ENCODE measurements at places on chromosomes 6 and 20. TPM values are rescaled to one million over a fixed set of nuclear protein-coding genes. Genes with fewer than 3 reads are reported as not detected.

Gene TMEM170B
- polyA plus RNA-seq, result 0.03 TPM

DNA sequence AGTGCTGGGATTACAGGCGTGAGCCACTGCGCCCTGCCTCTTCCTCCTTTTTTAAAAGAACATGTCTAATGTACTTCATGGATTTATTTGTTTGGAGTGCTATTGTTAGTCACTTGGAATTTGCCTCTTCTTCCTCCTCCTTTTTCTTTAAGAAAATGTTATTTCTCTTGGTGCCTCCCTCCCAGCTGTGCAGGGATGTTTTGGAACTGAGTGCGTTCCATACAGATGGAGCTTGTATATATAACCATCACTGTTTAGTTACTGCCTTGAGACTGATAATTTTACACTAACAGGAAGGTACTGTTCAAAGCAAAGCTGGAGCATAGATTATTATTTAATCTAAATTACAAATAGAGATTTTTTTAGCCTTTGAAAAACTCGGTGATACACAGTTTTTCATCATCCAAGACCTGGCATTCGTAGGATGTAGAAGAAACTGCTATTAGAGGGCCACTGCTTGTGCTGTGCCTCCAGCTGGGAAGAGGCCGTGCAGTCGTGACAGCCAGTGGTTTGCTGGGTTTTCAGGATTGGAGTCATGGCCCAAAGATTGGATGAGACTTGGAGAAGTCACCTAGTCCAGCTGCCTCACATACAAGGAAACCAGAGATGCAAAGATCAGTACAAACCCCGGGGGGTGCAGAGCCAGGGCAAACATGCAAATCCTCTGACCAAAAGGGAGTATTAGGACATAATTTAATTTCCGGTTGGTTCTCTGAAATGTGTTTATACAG lies 123.1 kb downstream of the PLEKHG1 start:
- no peaks in the 10 kb centered on the region for H3K36me3 ChIP-seq
- peaks cover 12% of the 10 kb centered on the region for H3K27me3 ChIP-seq
- no peaks in the 10 kb centered on the region for H3K4me1 ChIP-seq
- no peak overlapping the region for H3K4me3 ChIP-seq

GRCh38 chr6:105537981-105538578 lies 135.2 kb upstream of the PREP start:
- H3K27me3 ChIP-seq, result peaks cover 4% of the 10 kb centered on the region
- no peaks in the 10 kb centered on the region for H3K36me3 ChIP-seq
- H3K27ac ChIP-seq, result no peak overlapping the region
- DNase-seq, result no peak
- no peak overlapping the region for H3K4me3 ChIP-seq

- H3K27me3 ChIP-seq, result no peaks in the 10 kb centered on the region
- H3K36me3 ChIP-seq, result peaks cover 9% of the 10 kb centered on the region
- no peak for DNase-seq
- no peaks in the 10 kb centered on the region for H3K4me1 ChIP-seq
- H3K27ac ChIP-seq, result no peak overlapping the region
- H3K4me3 ChIP-seq, result no peak overlapping the region
These were observed 7.5 kb upstream of the SLA2 start for GRCh38 chr20:36653456-36653855.

DNA sequence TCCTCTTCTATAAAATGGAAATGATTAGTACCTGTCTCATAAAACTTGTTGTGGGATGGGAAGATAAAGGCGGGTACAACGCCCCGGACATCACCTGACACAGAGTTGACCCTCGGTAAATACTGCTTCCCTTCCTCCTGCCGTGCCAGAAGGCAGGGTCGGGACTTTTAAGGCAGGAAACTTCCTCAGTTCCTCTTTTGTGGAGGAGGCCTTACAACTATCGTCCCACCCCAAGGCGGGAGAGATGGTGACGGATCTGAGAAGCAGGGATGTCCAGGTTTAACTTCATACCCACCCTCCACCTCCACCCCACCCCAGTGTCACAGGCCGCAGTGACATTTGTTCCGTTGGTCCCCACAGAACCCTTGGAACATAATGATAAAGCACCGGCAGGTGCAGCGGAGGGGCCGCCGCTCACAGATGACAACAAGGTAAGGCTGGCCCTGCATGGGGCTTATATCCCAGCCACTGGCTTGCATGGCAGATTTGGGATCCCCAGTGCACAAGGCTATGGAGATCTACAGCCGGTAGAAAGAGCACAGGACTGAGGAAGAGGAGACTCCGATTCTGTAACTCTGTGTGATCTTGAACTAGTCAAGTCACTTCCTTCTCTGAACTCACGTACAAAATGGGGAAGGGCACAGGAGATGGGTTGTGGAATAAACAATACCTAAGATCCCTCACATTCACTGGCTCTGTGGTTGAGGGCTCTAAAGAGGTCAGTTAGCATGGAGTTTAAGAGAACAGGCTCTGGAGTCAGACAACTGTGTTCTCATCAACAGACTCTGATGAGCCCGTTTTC lies 764 bp downstream of the DNTTIP1 start:
- H3K4me1 ChIP-seq, result peaks cover 11% of the 10 kb centered on the region
- peak overlapping the region; percentile 79 for H3K27ac ChIP-seq
- DNase-seq, result peak; percentile 30
- H3K36me3 ChIP-seq, result peaks cover 32% of the 10 kb centered on the region

DNA sequence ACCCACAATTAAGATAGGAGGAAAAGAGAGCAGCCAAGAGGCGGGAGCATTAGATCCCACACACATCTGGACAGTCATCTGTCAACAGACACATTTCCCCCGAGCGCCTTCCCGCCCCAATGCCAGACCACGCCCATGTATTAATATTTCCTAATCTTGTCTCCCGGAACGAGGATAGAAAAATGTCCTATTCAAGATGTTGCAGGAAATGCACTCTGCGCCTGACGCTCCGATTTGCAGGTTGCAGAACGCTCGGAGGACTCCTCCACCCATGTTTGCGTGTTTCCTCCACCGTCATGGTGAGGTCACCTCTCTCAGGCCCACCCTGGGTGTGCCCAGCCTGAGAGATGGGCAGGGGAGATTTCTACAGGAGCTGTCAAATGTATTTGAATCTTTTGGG lies 215.2 kb downstream of the TAF4 start:
- no peak overlapping the region for H3K27ac ChIP-seq
- no peaks in the 10 kb centered on the region for H3K36me3 ChIP-seq
- peaks cover 4% of the 10 kb centered on the region for H3K4me1 ChIP-seq
- no peak overlapping the region for H3K4me3 ChIP-seq
- peaks cover 66% of the 10 kb centered on the region for H3K27me3 ChIP-seq
- DNase-seq, result no peak

Gene GTF3C6
- polyA plus RNA-seq, result 111 TPM

DNA sequence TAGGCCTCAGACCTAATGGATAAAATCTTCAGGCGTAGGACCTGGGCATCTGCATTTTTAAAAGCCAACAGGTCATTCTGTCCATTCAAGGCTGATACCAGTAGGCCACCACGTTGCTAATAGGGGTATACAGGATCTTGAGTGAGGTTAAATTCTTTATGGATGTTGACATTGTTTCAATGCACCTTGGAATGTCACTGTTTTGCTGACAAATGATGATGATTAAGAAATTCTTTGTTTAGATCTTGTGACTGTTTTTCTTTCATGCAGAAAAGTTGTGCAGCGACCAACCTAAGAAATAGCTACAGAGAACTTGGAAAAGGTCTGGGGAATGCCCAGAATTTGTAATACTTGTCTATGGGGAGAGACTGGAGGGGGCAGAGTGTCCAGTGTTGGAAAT lies 101.1 kb upstream of the CLDN20 start:
- no peak overlapping the region for H3K4me3 ChIP-seq
- peaks cover 28% of the 10 kb centered on the region for H3K27me3 ChIP-seq
- H3K27ac ChIP-seq, result no peak overlapping the region
- no peaks in the 10 kb centered on the region for H3K4me1 ChIP-seq
- H3K36me3 ChIP-seq, result no peaks in the 10 kb centered on the region

GRCh38 chr6:53922539-53922981 lies 127.8 kb downstream of the LRRC1 start:
- no peaks in the 10 kb centered on the region for H3K36me3 ChIP-seq
- H3K4me3 ChIP-seq, result no peak overlapping the region
- H3K27ac ChIP-seq, result no peak overlapping the region
- no peak for DNase-seq
- H3K4me1 ChIP-seq, result no peaks in the 10 kb centered on the region
- H3K27me3 ChIP-seq, result no peaks in the 10 kb centered on the region

- no peaks in the 10 kb centered on the region for H3K36me3 ChIP-seq
- H3K4me3 ChIP-seq, result no peak overlapping the region
- no peaks in the 10 kb centered on the region for H3K27me3 ChIP-seq
- DNase-seq, result no peak
These were observed 860.5 kb downstream of the DHX35 start for GRCh38 chr20:39822667-39823066.

Gene SYNJ2
- 13.7 TPM for polyA plus RNA-seq

DNA sequence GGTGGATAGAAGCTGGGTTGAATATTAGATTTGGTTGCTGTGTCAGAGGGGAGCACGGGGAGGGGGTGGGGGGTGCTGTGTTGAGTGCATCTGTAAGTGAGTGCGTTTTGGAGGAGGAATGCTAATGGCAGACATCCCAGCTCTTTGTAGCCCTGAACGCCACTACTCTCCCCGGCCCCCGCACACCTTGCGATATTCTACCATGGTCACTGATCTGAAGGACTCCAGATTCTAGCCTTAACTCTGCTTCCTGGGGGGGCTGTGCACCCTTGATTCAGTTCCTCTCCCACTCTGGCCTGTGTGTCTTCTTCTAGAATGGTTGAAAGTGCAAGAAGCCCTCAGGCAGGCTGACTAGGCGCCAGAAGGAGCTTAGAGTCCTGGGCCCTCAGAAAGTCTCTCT lies 7.1 kb downstream of the GLP1R start:
- H3K36me3 ChIP-seq, result no peaks in the 10 kb centered on the region
- no peak overlapping the region for H3K4me3 ChIP-seq
- H3K27me3 ChIP-seq, result peaks cover 62% of the 10 kb centered on the region
- DNase-seq, result no peak

Gene BPIFB2
- polyA plus RNA-seq, result not detected

Gene BPIFA1
- polyA plus RNA-seq, result not detected

- peaks cover 12% of the 10 kb centered on the region for H3K27me3 ChIP-seq
- no peak overlapping the region for H3K4me3 ChIP-seq
- no peaks in the 10 kb centered on the region for H3K36me3 ChIP-seq
- no peak overlapping the region for H3K27ac ChIP-seq
These were observed 254.8 kb downstream of the FOXC1 start for GRCh38 chr6:1864496-1864895.

GRCh38 chr20:63855363-63856097 lies 5.8 kb upstream of the ABHD16B start:
- H3K27me3 ChIP-seq, result no peaks in the 10 kb centered on the region
- DNase-seq, result no peak
- no peak overlapping the region for H3K4me3 ChIP-seq
- no peak overlapping the region for H3K27ac ChIP-seq
- peaks cover 20% of the 10 kb centered on the region for H3K4me1 ChIP-seq

- no peak overlapping the region for H3K4me3 ChIP-seq
- H3K4me1 ChIP-seq, result no peaks in the 10 kb centered on the region
- no peak for DNase-seq
- H3K27me3 ChIP-seq, result no peaks in the 10 kb centered on the region
- H3K27ac ChIP-seq, result no peak overlapping the region
These were observed 40.1 kb downstream of the BFSP1 start for GRCh38 chr20:17491041-17491440.

GRCh38 chr20:22684763-22685443 lies 100.5 kb upstream of the FOXA2 start:
- H3K4me1 ChIP-seq, result peaks cover 7% of the 10 kb centered on the region
- no peak overlapping the region for H3K27ac ChIP-seq
- peak; percentile 11 for DNase-seq
- H3K4me3 ChIP-seq, result no peak overlapping the region

GRCh38 chr20:56968376-56969048 lies 297.9 kb downstream of the BMP7 start:
- H3K27me3 ChIP-seq, result no peaks in the 10 kb centered on the region
- DNase-seq, result no peak
- H3K4me1 ChIP-seq, result no peaks in the 10 kb centered on the region
- H3K27ac ChIP-seq, result no peak overlapping the region

GRCh38 chr6:99446076-99446475 lies 21.0 kb upstream of the PNISR start:
- DNase-seq, result no peak
- H3K4me1 ChIP-seq, result no peaks in the 10 kb centered on the region
- no peak overlapping the region for H3K4me3 ChIP-seq
- H3K27ac ChIP-seq, result no peak overlapping the region
- H3K36me3 ChIP-seq, result peaks cover 4% of the 10 kb centered on the region
- no peaks in the 10 kb centered on the region for H3K27me3 ChIP-seq

GRCh38 chr6:135113860-135114259 lies 59.2 kb upstream of the HBS1L start:
- no peak overlapping the region for H3K4me3 ChIP-seq
- H3K36me3 ChIP-seq, result no peaks in the 10 kb centered on the region

Gene PDYN
- polyA plus RNA-seq, result not detected

Gene CCM2L
- polyA plus RNA-seq, result not detected

DNA sequence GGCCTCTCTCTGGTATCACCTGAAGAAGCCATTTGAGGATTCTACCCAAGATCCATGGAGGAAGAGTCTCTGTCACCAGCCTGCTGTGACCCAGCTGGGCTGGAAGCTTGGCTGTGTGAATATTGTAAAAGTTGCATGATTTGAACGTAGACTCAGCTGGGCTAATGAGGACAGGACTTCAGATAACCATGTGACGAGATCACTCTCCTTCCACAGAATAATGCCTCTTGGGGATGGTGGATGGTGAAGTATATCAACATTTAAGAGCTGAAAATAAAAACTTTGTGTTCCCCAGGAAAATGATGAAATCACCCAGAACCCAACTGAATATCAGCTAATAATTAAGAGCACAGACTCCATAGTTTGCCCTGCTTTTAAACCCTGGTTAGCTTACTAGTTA lies 427.9 kb downstream of the CD83 start:
- DNase-seq, result no peak
- no peaks in the 10 kb centered on the region for H3K4me1 ChIP-seq
- H3K27ac ChIP-seq, result no peak overlapping the region
- peaks cover 14% of the 10 kb centered on the region for H3K27me3 ChIP-seq
- no peak overlapping the region for H3K4me3 ChIP-seq

DNA sequence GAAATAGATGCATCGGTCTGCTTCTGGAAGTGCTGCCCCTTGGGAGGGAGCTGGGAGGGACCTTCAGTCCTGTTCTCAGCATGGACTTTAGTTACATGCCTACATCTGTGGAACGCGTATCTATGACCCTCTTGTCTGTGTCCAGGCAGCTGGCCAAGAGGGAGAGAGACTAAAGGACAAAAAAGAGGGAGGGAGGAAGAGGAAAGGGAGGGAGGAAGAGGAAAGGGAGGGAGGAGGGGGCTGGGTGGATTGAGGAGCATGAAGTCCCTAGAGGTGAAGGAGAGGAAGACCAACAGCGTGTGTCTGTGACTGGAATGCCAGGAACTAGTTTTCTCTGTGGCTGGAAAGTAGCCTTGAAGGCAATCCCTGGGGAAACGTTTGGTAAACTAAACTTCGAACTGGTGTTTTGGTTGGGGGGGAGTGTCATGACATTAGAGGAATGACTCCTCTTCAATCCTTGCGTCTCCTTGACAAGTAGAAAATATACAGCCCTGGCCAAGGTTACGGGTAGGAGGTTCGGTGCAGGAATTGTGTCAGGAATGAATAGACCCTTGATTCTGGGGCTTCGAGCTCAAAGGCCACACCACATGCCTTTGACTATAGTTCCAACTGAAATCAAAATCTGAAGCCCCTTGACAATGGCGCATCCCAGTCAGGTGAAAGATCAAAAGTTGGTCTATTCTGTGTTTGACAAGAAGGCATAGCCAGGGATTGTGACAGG lies 52.0 kb upstream of the PLEKHG1 start:
- H3K4me1 ChIP-seq, result no peaks in the 10 kb centered on the region
- no peaks in the 10 kb centered on the region for H3K36me3 ChIP-seq
- DNase-seq, result no peak
- no peak overlapping the region for H3K27ac ChIP-seq
